Activated T-cell treated with anti-CD3 and anti-CD28 coated beads, Interleukin-2, amount 50 U/mL, for 72 hours (primary cell): ENCODE measurements at places on chromosomes 2 and 18. TPM values are rescaled to one million over a fixed set of nuclear protein-coding genes. Genes with fewer than 3 reads are reported as not detected.

The NOSTRIN gene
- not detected for total RNA-seq

GRCh38 chr2:25387876-25388449, 46.2 kb upstream of the DNMT3A start:
- H3K4me1 ChIP-seq = peaks cover 25% of the 10 kb centered on the region
- peak overlapping the region; percentile 8 for H3K4me3 ChIP-seq
- H3K27ac ChIP-seq = no peak overlapping the region

DNA sequence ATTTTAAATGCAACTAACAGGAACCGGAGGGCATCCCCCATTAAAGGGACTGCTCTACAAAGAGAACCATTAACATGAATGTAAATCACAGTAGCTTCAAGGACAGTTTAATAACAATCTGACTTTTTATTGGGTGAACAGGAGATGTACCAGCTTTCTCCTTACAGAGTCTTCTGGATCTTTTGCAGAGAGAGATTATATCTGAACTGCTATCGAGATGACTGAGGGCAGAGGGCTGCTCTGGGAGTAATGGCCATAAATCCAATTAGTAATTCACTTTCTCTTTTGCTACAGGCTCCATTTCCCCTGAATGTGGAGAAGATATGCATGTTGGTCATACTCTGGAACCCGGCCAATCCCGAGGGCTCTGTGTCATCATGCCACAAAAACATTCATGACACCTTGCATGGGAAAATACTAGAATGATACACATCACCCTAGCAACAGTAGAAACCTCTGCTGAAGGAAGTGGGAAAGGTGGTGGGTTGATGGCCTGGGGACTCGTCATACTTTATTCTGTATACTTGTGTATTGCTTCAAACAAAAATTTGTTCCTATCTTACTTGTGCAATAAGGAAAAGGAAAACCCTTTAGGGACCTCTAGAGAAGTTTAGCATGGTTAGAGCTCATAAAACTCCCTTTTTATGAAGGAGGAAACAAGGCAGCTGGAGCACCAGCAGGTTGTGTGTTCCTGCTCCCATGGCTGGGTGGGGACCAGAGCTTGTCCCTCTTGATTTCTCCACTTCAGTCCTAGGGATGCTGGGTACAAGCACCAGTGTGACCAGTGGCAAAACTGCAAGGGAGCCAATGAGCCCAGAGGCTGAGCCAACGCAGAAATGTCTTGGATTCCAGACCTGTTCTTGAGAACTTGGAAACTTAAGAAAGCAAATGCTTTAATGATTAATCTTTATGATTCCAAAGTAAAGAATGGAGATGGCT, 26.0 kb downstream of the CTAGE1 start:
- H3K27ac ChIP-seq = no peak overlapping the region
- H3K36me3 ChIP-seq = no peaks in the 10 kb centered on the region
- DNase-seq = peak; percentile 41
- H3K27me3 ChIP-seq = no peaks in the 10 kb centered on the region
- H3K4me3 ChIP-seq = no peak overlapping the region
- H3K4me1 ChIP-seq = no peaks in the 10 kb centered on the region

DNA sequence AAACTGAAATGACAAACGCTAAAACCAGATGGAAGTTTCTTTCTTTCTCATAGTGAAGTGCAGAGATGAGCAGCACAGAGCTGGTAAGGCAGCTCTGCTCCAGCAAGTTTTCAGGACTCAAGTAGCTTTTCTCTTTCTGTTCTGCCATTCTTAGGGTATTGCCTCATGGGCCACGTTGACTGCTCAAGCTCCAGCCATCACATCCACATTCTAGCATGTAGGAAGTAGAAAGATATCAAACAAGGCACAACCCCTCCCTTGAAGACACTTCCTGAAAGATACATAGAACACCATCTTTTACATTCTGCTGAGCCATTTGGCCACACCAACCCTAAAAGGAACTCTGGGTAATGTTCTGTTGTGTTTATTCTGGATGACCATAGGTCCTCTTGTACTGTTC, 48.5 kb upstream of the GLI2 start:
- no peaks in the 10 kb centered on the region for H3K36me3 ChIP-seq
- H3K4me3 ChIP-seq = no peak overlapping the region
- H3K27me3 ChIP-seq = peaks cover 8% of the 10 kb centered on the region
- no peak overlapping the region for H3K27ac ChIP-seq
- no peak for DNase-seq

- H3K27ac ChIP-seq = no peak overlapping the region
- DNase-seq = no peak
Observed at GRCh38 chr2:20823917-20824316, 1.0 kb upstream of the LDAH start.

The RNF125 gene
- total RNA-seq = 43.3 TPM

DNA sequence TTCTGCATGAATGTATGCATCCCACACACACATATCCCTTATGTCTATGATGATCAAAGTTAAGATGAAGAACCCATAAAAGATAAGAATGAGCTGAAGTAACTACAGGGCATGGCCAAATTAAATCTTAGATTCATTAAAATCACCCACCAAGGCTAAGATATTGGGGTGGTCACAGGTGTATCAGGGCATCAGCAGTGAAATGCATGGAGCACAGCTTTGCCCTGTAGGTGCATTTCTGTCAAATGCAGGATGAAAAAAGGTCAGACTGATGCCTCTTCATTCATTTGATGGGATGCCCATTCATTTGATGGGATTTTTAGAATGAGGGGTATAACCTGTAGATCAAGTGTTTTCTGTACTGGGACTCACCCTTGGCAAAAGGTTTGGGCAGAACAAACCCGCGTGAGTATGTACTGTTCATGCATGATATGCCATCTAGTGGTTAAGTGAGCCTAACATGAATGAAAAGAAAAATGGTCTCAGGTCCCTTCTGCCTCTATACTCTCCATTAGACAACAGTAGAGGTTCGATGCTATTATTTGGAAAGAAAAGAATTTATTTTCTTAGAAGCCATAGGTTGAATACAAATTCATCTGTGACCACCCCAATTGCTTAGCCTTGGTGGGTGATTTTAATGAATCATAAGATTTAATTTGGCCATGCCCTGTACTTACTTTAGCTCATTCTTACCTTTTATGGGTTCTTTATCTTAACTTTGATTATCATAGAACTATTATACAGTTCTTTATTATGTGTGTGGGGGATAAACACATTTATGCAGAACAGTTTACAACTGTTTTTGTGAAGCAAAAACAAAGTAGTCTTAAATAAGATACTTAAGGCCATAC, 43.2 kb upstream of the NOSTRIN start:
- H3K27ac ChIP-seq = no peak overlapping the region
- peaks cover 2% of the 10 kb centered on the region for H3K36me3 ChIP-seq
- peaks cover 36% of the 10 kb centered on the region for H3K4me1 ChIP-seq

The CENPO gene
- 38.6 TPM for total RNA-seq

The C18orf54 gene
- 10.8 TPM for total RNA-seq

The NEMP2 gene
- 22.9 TPM for total RNA-seq

The LCT gene
- 0.19 TPM for total RNA-seq

DNA sequence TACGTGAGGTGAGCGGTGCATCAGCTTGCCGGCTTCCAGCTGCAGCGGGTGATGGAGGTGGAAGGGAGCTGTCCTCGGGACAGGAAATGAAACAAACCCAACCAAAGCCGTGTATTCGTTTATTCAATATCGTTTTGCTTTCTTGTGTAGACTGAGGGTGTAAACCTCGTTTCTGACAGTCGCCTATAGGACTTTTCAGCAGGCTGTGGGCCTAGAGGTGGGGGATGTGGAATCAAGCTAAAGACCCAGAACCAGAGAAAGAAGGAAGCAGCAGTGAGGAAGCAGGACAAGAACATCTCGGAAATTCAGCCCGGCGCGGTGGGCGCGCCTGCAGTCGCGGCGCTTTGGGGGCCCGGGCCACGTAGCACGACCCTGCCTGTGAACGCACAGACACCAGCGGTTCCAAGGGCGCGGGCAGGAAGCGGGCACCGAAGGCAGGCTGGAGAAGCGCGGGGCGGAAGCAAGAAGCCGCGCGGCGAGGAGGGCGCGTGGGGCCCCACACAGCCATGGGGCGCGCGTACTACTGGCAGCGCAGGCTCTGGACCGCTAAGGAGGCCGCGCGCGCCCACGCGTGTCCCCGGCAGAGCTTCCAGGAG, 755 bp upstream of the ATP9B start:
- peaks cover 23% of the 10 kb centered on the region for H3K27me3 ChIP-seq
- H3K4me1 ChIP-seq = peaks cover 37% of the 10 kb centered on the region
- peaks cover 26% of the 10 kb centered on the region for H3K36me3 ChIP-seq
- DNase-seq = peak; percentile 22
- H3K27ac ChIP-seq = peak overlapping the region; percentile 86
- H3K4me3 ChIP-seq = peak overlapping the region; percentile 90

DNA sequence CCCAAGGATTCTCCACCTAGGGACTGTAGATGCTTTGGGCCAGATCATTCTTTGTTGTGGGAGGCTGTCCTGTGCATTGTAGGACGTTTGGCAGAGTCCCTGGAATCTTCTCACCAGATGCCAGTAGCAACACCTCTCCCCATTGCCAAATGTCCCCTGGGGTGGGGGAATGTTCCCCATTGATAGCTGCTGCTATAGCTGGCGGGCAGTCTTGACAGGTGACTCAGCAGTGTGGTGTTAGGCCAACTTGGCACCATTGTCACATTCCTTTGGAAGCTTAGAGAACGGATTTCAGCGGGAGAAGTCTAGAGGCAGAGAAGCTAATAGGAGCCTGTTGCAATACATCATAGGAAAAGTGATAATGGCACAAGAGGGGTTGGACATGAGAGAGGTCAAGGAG, 495.7 kb upstream of the SMIM21 start:
- H3K27me3 ChIP-seq = peaks cover 7% of the 10 kb centered on the region
- no peaks in the 10 kb centered on the region for H3K36me3 ChIP-seq
- no peak overlapping the region for H3K4me3 ChIP-seq
- DNase-seq = no peak
- H3K27ac ChIP-seq = no peak overlapping the region
- no peaks in the 10 kb centered on the region for H3K4me1 ChIP-seq

The ERICH2 gene
- 0.58 TPM for total RNA-seq

- no peak overlapping the region for H3K4me3 ChIP-seq
- H3K27ac ChIP-seq = no peak overlapping the region
- no peaks in the 10 kb centered on the region for H3K4me1 ChIP-seq
- peaks cover 15% of the 10 kb centered on the region for H3K27me3 ChIP-seq
Observed at GRCh38 chr2:47321006-47321405, 82.0 kb upstream of the MSH2 start.

The SLC19A3 gene
- not detected for total RNA-seq

- no peak for DNase-seq
- H3K27me3 ChIP-seq = peaks cover 14% of the 10 kb centered on the region
- no peak overlapping the region for H3K4me3 ChIP-seq
- no peak overlapping the region for H3K27ac ChIP-seq
- H3K4me1 ChIP-seq = no peaks in the 10 kb centered on the region
Observed at GRCh38 chr2:202122980-202123720, 50.1 kb downstream of the KIAA2012 start.
